ENCODE measurements at places on chromosomes 1 and 21.

- DNase-seq = peak; percentile 92
Measured at GRCh38 chr1:219299420-219299819, 125.7 kb downstream of the LYPLAL1 start.

GRCh38 chr1:32345289-32345827 is 9.3 kb upstream of the MARCKSL1 start:
- no peak for DNase-seq

DNA sequence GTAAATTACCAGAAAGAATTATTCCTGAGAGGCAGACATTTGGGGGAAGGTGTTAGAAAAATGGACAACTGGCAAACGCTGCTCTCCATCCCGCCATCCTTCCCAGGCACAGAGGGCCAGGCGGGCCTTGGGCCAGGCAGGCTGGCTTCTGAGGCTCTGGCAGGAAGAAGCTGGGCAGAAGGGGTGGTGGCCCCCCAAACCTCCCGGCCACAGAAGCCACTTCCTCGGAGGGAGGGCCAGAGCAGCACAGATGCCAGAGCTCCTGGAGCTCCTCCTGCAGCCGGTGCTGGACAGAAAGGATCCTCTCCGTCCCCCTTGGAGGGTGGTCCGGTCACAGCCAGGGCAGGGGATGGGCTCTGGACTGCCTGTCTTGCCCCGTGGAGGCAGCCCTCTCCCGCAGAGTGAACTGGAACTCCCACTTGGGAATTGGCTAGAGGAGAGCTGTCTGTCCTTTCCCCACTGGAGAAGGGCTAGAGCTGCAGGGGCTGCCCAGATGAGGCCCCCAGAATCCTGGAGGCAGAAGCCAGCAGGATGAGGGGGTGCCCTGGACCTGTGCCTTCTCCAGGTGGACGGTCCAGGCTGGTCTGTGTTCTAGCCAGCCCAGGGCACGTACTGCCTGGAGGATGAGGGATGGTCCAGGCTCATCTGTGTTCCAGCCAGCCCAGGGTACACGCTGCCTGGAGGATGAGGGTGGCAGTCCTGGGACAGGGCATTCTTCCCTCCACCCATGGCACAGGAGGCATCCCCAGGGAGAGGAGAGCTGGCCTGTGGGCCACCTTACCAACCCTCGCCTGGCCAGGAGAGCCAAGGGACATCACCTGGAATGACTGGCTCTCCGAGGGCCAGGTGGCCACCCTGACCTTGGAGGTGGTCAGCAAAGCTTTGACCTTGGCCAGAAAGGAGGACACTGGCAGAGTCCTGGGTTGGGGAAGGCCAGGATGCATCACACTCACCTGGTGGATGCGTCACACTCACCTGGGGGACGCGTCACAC is 47.4 kb upstream of the ACTRT2 start:
- DNase-seq = no peak

GRCh38 chr1:104235141-104235540 is 485.4 kb downstream of the AMY1C start:
- DNase-seq = no peak
